ENCODE measurements at places on chromosomes 7 and 10.
A peak's percentile ranks its signal among the peaks of the same experiment; 100 is the strongest.

- peak; percentile 3 for DNase-seq
Measured at GRCh38 chr7:44143646-44144250, 2.6 kb upstream of the MYL7 start.

DNA sequence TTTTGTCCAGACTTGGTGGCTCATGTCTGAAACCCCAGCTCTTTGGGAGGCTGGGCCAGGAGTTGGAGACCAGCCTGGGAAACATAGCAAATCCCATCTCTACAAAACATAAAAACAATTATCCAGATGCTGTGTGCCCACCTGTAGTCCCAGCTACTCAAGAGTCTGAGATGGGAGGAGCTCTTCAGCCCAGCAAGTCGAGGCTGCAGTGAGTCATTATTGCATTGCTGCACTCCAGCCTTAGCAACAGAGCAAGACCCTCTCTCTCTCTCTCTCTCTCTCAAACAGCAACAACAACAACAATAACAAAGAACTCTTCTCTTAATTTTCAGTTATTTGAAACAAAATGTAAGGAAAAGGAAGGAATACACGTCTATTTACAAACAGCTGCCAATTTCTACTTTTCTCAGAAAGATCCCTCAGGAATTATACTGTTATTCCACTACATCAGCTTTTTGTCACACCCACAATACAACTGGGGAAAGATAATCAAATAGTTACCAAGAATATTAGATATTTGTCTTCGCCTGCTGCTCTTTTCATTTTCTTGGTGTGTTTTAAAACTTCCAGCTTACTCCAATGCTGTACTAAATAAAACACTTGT lies 5.1 kb upstream of the TSPAN12 start:
- no peak for DNase-seq

DNA sequence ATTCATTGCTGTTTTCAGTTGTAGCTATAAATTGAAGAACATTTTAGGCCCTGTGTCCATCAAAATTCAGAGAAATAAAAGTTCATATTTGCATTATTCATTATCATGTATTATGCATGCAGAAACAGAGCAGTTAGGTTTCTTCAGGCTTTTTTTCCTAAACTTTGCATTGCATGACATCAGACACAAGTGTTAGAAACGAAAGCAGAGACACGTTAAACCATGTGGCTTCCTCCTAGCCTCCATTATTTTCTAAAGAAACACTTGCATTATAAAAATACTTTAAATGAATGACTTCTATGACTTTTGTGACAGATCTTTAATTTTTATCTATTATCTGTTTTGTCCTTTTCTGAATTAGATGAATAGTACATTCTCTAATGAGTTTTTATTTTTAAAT lies 8.8 kb upstream of the EBLN1 start:
- DNase-seq, result no peak

- DNase-seq, result no peak
Measured at GRCh38 chr10:33655165-33655815, 320.8 kb upstream of the NRP1 start.

GRCh38 chr7:11427686-11428273 lies 404.2 kb downstream of the THSD7A start:
- no peak for DNase-seq

- DNase-seq, result no peak
Measured at GRCh38 chr7:43509906-43510305, 73.0 kb upstream of the STK17A start.

GRCh38 chr7:94250987-94251386 lies 143.7 kb upstream of the COL1A2 start:
- no peak for DNase-seq

Data from WERI-Rb-1 (cell line).